ENCODE measurements at places on chromosomes 16 and 17.

DNA sequence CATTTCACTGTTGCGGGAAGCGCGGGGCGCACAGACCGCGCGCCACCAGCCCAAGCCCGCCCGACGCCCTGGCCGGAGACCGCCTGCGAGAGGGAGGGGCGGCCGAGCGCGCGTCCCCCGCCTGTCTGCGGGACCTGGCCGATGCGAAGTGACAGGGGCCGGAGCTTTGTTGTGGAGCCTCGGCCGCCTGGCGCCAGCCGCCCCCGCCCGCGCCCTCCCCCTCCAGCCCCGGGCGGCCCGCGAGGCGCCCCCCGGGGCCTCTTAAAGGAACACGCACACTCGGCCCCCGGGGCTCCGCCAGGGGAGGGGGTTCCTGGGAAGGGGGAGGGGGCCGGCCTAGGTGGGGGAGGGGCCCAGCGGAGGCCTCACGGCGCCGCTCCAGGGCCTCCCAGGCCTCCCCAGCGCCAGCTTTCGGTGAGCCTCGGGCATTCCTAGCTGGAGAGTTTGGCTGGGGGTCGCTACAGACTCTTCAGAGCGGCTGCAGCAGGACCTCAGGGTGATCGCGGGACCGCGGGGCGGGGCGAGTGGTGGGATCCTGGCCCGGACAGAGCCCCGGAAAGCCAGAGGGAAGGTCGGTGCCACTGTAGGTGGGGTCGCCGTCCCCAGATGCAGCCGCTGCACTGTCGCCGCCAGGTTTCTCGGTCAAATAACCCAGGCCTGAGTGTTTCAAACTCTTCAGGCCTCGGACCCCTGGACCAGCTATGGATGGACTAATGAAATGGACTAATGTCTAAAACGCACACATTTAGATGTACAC lies 2.4 kb upstream of the TBX2 start:
- DNase-seq = no peak

- no peak for DNase-seq
Observed at GRCh38 chr16:66189951-66190350, 176.5 kb upstream of the CDH5 start.

GRCh38 chr17:61126473-61127249 lies 273.0 kb upstream of the TBX2 start:
- no peak for DNase-seq

DNA sequence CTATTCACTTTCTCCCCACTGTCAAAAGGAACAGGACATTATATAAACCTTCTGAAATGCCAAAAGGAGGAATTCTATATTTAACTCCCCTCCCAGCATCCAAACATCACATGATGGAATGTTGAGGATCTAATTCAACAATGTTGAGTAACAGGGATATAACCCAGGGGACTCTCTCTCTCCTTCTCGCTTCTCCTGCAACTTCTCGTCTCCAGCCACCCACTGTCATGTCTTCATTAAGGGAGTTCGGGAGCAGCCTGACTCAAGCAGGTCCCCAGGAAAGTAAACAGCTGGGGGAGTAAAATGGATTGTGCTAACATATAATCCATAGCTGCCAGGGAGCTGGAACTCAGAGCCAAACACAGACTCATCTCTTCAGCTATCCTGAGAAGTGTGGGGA lies 51.7 kb downstream of the GRIN2A start:
- DNase-seq = no peak

DNA sequence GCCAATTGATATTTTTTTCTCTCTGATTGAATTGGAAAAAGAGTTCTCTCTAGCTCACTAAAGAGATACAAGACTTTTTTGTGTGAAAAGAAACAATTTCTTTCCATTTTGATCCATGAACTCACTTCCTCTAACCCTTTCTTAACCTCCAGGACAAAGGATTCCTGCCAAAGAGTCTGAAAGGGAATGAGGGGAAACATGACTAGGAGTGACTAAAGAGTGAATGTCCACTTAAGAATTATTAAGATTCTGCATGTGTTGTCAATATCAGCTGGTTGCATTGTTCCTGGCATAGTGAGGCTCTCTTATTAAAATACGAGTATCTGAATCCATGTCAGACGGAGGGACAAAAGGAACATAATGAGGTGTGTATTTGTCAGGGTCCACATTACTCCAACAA lies 344.7 kb downstream of the GRIN2A start:
- no peak for DNase-seq

GRCh38 chr17:18109935-18110485 lies 1.5 kb downstream of the MYO15A start:
- no peak for DNase-seq

GRCh38 chr17:6348891-6349290 lies 86.0 kb downstream of the AIPL1 start:
- DNase-seq = no peak

DNA sequence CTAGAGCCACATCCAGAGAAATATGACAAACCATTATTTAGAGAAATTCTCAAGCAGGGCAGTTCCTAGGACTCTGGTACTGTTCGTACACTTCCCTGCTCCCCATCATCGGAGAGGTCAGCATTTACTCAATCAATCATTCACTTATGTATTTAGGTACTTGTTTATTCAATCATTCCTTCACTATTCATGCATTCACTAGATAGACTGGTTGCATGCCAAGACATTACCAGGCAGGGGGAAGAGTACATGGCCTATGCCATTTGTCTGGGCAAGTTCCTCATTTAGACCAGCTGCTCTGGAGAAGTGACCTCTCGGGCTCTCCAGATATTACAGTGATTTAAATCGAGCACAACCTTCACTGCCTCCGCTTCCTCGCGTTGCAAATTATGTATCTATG lies 603.4 kb downstream of the KCNJ2 start:
- no peak for DNase-seq

DNA sequence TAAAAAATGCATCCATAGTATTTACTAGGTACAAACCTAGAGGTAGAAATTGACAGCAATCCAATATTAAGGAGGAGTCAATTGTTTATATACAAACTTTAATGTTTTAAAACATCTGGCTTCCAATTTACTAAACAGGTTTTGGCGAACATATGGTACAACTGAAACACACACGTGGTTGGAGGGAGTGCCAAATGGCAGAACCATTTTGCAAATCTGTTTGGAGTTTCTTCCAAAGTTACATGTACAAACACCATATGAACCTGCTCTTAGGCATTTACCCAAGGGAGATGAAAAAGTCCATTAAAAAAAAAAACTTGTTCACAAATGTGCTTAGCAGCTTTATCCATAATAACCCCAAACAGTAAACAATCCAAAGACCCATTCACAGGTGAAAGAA lies 159.8 kb upstream of the MYOCD start:
- DNase-seq = no peak

- no peak for DNase-seq
Observed at GRCh38 chr16:30416624-30417528, 9.5 kb downstream of the ZNF771 start.

DNA sequence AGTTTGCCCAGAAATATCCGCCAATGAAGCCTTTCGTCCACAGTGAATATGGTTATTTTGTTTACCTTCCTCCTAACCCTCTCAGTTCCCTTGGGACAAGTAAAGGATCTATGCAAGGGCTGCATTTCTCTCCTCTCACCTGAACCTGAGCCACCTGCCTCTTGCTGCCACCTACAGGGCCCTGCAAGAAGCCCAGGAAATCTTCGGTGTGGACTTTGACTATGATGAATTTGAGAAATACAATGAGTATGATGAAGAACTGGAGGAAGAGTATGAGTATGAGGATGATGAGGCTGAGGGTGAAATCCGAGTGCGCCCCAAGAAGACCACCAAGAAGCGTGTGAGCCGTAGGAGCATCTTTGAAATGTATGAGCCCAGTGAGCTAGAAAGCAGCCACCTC lies 14.0 kb downstream of the SUPT6H start:
- DNase-seq = no peak
